Muscle of arm (tissue), 14 donors: ENCODE measurements at places on chromosomes 11 and 22.
A peak's percentile ranks its signal among the peaks of the same experiment; 100 is the strongest.

GRCh38 chr11:77086521-77087472, 15.8 kb upstream of the OMP start:
- no peak for DNase-seq

DNA sequence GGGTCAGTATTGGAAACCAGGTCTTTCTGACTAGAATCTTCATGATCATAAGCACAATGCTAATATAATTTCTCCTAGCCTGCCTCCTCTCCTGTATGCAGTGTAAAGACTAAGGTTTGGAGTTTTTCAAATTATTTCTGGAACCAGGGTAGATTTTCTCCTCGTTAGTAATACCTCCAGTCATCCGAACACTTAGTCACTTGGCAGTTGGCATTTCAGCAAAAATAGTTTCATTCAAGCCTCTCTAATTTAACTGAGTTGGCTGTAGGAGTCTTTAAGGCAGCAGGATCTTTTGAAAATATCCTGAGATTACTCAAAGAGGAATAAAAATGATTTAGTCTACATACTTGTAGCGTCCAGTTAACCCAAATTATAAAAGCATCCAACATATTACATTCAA, 6.3 kb downstream of the TYR start:
- no peak for DNase-seq

GRCh38 chr11:128694618-128695481, 978 bp downstream of the FLI1 start:
- DNase-seq = no peak

DNA sequence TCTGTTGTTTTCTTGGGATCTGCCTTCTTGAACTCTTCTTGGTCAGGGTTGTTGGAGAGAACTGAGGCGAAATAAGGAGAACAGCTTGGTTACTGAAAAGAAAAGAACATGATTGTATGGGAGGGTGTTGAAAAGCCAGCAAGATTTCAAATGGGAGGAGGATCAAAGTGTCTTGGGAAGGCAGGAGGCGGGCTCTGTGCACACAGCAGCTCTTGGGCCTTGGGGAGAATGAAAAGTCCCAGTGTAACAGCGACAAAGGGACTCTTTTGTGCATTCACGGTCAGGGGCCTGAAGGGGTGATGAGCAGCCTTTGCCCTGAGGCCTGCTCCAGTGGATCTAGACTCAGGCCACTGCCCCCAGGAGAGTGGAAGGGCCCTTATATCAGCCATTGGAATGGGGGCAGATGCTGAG, 135.4 kb downstream of the ADAMTS15 start:
- DNase-seq = no peak

- peak; percentile 86 for DNase-seq
These were observed 53.2 kb upstream of the CDON start for GRCh38 chr11:126115816-126116331.

GRCh38 chr22:36297568-36297967, 44.6 kb downstream of the APOL1 start:
- no peak for DNase-seq

DNA sequence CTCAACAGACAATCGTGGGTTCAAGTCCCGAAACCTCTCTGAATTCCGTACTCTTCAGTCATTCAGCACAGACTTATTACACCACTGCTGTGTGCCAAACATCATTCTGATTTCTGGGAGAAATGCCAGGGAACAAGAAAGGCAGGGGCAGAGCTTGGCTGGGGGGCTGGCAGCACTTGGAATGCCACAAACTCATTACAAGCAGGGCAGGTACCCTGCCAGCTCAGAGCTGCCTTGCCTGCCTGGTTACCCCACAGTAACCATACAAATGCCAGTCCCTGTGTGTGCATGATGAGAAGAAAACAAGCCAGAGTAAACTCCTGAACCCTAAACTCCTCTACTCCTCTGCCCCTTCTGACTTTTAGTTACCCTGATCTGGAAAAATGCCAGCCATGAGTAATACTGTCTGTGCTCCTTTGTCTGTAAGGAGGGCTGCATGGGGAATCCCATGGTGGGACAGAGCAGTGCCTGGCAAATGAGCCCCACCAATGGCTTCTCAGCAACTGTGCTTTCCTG, 6.9 kb upstream of the RAD9A start:
- no peak for DNase-seq

DNA sequence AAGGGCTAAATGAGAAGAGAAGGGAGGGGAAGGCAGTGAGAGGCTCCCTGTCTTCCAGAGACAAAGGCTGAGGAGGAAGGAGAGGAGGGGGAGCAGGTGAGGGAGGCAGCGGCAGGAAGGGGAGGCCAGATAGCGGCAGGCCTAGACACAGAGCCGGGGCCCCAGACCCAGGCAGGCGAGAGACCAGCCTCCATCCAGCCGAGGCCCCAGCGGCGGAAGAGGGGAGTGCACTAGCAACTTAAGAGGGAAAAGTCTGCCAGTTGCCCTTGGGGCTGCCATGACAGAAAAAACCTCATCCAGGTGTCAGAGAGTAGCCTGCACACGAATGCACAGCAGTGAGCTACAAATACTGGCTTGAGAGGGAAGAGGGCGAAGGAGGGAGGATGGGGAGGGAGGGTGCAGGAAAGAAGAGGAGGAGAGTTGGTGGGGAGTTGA, 46.7 kb downstream of the IGLL1 start:
- DNase-seq = no peak

GRCh38 chr11:30889143-30889794, 303.1 kb upstream of the MPPED2 start:
- DNase-seq = no peak

DNA sequence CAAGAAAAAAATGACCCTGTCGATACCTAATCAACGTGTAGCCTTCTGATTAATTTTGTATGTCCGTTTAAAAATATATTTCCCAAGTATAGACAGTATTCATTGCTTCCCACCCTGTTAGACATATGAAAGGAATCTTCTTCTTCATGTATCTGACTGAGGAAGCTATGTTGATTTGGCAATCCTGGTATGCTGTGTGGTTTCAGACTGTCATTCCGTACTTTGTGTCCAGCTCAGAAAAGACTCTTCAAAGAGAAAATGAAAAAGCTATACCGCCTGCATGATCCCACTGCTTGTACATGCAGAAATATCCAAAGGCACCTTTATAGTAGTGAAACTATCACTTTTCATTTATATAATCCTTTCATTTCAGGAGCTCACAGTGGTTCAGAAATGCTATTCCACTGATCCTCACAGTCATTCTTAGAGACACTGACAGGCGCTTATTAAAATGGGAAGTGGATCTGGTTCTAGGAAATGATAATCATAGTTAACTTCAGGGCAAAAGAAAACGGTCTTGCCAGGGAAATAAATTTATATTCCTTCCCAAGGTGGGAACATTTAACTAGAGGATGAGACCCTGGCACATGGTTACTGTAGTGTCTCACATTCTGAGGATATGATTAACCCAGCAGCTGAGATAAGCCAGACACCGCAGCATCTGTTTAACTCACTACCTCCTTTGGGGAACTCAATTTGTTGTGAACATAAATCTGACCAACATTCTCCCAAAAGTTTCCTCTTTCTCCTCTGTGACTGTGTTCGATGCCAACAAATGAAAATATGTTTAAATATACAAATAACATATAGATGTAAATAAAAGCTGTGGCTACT, 599.2 kb upstream of the LUZP2 start:
- DNase-seq = no peak

DNA sequence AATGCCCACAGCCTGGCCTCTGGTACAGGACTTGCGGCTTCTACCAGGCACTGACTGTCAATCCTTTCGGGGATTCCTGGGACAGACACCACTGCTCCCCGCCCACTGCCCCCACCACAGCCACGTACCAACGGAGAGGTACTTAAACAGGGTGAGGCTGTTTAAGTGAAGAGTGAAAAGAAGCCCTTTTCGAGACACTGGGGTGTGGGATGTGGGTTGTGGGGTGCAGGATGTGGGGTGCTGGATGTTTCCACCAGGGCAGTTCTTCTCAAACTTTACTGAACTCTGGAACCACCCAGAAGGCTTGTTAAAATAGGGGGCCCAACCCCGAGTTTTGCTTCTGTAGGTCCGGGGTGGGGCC, 34.2 kb upstream of the PRR5 start:
- DNase-seq = no peak

DNA sequence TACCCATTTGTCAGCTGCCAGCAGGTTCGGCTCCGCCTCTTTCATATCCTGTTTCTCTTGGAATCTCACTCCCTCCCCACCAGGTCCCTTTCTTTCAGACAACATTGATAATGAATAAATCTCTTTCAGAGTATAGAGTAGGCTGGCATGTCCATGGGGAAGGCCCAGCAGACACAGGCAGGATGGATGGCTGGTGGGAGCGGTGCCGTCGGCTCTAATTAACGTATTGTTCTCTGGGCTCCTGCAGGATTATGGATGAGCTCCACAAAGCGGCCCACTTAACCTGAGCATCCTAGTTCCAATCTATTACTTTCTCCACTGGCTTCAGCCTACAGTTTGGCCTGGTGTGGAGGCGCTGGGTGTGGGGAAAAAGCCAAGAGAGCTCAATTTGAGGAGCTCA, 588.0 kb downstream of the BUD13 start:
- no peak for DNase-seq

GRCh38 chr11:107947904-107948303, 19.7 kb downstream of the RAB39A start:
- no peak for DNase-seq

- no peak for DNase-seq
These were observed 192.2 kb upstream of the BLID start for GRCh38 chr11:122308226-122308625.

DNA sequence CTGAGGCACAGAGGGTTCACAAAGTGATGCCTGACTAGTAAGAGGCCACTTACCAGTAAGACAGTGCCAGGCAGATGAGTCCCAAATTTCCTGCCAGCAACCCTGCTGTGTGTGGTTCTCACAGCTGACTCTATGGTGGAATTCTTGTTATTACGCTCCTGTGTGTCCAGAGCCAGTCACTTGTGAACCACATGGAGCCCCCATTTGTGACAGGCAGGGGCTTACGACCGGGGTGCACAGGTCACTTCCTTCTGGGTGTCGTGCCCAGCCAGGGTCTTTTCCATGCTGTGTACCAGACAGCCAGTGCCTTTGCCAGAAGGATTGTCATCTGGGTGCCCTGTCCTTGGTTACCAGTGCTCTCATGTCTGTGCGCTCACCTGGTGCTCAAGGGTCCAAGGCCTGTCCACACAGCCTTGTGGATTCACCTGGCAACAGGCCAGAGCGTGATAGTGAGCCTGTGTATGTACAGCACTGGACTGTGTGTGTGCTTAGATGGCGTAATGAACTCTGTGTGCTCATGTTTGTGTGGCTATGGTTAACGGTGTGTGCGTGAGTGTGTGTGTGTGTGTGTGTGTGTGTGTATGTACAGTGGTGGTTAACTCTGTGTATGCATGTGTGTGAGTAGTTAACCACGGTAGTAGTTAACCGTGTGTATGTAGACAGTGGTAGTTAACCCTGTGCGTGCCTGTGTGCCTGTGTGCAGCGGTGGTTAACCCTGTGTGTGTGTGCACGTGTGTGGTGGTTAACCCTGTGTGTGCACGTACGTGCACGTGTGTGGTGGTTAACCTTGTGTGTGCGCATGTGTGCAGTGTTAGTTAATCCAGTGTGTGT, 18.6 kb downstream of the GRAMD4 start:
- no peak for DNase-seq

- DNase-seq = no peak
These were observed 1.7 kb upstream of the LRRC4C start for GRCh38 chr11:41461057-41461681.

DNA sequence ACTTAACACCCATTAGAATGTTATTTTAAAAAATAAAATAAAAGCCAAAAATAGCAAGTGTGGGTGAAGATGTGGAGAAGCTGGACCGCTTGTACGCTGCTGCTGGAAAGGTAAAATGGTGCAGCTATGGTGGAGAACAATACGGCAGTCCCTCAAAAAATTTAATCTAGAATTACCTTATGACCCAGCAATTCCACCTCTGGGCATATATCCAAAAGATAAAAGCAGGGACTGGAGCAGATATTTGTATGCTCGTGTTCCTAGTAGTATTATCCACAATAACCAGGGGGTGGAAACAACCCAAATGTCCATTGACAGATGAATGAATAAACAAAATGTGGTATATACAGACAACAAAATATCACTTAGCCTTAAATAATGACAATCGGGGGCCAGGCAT, 6.1 kb upstream of the APOA5 start:
- no peak for DNase-seq

DNA sequence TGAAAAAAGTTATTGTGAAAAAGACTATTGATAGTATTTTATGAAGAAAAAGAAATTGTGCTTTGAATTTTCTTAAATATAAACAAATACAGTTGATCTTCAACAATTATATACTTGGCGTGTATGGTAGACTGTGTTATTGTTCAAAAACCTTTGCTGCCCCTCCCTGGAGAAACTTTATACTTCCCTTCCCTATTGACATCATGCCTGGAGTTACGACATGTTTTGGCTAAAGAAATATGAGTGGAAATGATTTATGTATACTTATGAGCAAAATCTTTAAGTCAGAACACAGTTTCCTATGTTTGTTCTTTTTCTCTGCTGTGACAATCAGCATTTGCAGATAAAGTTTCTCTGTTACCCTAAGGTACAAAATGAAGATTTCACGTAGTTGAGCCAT, 243.8 kb downstream of the TMEM135 start:
- DNase-seq = peak; percentile 90

DNA sequence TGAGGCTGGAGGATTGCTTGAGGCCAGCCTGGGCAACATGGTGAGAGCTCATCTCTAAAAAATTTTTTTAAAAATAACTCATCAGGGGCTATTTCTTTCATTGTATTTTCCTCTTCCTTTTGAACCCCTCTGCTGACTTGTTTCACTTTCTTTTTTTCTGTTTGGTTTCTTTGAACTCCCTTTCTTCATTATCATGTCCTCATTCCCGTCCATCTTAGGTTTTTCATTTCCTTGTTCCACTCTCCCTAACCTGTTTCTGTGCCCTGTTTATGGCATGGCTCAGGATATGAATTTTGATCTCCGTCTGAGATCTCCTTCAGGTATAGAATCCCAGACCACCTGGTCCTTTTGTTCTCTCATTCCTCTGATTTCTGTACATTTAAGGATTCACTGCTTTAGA, 12.5 kb downstream of the MARK2 start:
- DNase-seq = no peak

DNA sequence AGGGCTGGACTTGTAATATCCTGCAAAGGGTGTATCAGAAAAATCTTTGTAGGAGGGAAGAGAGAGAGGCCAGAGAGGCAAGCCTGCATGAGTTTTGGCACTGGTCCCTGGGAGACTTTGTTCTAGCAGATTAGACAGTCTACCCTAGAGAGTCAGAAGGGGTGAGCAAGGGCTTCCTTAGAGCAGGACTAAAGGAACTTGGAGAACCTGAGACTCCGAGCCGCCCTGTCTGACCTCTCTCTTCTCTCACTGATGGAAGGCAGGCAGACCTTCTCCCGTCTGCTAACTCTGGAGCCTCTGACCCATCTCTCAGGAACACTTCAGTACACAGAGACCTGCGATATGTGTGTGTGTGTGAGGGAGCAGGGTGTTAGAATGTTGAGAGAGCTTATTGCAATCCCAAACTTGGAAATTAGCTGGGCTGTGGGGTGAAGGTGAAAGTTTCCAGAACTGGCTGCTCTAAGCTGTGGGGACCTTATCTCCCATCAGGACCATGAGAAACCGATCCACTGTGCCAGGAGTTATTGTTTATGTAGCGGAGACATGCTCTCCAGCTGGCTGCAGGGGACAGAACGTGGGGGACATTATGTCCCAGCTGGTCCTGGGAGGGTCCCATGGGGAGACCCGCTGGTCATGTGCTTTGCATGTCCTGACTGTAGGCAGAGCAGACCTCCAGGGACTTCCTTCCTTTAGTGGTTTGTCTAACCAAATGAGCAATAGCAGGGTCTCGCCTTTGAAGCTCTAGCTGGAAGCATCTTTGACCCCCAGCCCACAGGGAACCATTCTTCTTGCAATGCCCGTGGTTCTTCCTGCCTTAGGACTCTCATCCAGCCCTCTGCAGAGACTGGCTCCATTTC, 51.1 kb downstream of the TIMP3 start:
- DNase-seq = no peak
